Stimulated activated CD4-positive, alpha-beta T cell treated with anti-CD3 and anti-CD28 coated beads, TNF-alpha, amount 100 ng/mL, for 24 hours (primary cell): ENCODE measurements at places on chromosomes 5 and 9.

DNA sequence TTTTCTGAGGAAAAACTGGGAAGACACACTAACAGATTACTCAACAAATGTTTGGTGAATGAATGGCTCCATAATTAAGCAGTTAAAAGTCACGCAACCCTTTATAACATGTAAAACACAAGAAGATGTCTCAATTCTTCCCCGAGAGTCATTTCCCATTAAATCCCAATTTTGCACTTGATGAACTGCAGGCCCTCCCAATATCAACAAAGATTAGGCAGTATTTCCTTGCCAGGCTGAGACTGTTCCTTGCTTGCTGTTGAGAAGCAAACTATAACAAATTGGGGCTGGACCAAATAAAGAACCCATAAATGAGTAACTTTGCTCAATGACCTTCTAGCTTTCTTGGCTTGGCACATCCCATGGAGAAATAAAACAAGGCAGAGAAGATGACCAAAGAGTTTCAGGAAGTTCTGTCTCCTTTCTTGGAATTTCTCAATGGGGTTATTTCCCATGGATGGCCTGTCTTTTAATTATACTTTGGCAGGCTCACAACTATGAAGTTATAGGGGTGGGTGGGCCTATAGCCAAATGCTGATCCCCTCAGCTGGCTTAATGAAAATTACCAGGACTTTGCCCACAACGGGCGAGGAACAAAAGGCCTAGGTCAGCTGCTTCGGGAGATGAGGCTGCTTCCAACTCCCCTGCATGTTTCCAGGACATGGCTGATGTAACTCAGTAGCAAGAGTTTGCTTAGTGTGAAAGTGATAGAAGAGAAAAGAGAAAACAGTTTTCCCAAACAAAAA lies 243.1 kb upstream of the RFX3 start:
- DNase-seq = no peak

DNA sequence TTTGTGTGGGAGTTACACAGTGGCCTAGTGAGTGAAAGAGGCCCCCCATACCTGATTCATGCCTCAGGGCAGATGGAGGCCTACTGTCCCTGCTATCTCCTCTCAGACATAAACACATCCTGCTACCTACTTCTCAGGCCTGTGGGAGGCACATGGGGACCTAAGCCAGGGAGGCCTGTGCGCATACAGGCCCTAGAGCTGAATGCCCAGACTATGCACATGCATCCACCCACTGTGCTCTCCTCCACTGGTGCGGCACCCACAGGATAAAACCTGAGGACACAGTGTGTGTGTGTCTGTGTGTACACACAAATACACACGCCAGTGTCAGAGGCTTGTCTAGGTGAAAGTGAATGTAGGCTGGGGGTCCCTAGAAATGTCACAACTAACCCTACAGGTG lies 1.4 kb downstream of the PAX5 start:
- DNase-seq = no peak

DNA sequence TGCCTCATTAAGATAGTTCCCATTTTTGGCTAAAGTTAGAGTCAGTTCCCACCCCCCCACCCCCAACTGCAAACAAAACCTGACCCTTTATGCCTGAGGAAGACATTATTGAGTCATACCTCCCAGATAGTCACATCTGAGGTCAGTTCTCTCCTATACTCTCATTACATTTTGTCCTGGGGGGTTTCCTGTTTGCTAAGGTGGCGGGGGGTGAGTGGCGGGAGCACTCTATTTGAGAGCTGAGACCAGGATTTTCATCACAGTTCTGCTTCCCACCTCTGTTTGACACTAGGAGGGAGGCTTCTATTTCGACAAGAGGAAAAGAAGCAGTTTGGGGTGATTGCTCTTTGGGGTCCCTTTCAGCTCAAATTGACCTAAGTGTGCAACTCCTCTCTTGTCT lies 59.4 kb upstream of the ICE1 start:
- DNase-seq = no peak

DNA sequence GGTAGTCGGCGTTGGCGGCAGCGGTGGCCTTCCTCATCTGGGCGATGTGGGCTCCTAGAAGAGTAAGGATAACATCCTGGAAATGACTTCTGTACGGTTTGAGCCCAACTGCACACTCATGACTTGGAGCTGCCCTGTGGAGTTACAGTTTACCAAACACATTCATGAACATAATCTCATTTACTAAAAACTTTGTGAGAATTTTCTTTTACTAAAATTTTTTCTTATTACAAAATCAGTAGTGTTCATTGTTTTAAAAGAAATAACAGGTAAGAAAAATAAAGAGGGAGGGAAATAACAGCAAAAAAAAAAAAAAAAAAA lies 5.3 kb downstream of the FOXE1 start:
- no peak for DNase-seq

GRCh38 chr9:137229903-137230704 lies 597 bp upstream of the SLC34A3 start:
- DNase-seq = no peak

- no peak for DNase-seq
Measured at GRCh38 chr5:138989720-138990119, 114.6 kb upstream of the LRRTM2 start.

DNA sequence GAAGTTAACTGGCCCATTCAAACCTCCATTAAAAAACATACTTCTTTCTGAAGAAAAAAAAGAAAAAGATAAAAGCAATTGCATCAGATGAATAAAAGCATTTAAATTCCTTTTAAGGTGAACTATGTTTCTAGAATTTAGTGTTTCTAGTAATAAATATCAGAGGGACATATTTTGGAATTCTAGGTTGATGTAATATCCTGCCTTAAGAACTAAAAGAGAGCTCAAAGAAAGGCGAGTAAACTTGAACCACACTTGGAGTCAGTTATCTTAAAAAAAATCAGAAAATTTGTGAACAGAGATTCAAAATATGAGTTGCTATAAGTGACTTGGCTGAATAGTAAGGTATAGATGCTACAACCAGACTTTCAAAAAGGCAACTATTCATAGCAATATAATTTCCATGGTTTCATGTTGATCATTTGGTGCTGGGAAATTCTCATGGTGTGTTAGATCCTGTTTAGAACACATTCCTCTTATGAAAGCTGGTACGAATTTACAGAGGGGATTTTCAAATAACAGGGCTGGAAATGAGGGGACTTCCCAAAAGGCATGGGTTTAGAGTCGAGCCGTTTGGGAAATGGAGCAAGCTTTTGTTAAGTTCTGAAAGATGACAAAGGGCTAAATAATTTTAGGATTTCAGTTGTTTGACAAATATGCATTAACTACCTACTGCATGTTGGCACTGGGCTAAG lies 37.6 kb upstream of the RAI14 start:
- DNase-seq = no peak

- no peak for DNase-seq
Measured at GRCh38 chr5:117590944-117591343, 1016.3 kb upstream of the SEMA6A start.

DNA sequence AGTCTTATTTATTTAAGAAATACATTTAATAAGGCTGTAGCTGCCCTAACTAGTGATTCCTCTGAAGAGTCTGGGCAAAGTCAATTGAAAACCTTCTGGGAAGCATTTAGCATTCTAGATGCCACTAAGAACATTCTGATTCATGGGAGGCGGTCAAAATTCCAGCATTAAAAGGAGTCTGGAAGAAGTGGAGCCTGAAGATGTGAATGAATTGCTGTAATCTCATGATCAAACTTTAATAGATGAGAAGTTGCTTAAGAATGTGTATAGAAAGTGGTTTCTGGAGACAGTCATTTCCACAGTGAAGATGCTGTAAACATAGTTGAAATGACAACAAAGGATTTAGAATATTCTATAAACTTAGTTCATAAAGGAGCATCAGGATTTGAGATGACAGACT lies 61.4 kb downstream of the WDR41 start:
- DNase-seq = no peak

- DNase-seq = no peak
Measured at GRCh38 chr9:98007251-98007928, 24.2 kb downstream of the ANP32B start.

- DNase-seq = no peak
Measured at GRCh38 chr5:142865631-142866030, 95.5 kb downstream of the ARHGAP26 start.

DNA sequence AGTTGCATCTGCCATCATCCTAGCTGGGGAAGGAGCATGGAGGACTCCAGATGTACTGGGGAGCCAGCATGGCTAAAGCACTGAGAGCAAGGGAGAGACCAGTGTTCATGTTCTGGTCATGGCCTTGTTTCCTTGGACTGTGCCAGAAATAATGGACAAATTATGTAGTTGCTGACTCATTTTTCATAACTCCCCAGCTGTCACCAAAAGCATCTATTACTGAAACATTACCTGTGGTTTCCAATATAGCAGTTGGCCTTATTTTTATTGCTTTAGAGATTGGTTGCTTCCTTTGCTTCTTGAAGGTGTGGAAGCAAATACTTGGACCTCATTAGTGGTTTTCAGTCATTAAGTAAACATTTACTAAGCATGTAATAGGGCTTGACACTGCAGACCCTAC lies 11.3 kb downstream of the RALGPS1 start:
- no peak for DNase-seq

DNA sequence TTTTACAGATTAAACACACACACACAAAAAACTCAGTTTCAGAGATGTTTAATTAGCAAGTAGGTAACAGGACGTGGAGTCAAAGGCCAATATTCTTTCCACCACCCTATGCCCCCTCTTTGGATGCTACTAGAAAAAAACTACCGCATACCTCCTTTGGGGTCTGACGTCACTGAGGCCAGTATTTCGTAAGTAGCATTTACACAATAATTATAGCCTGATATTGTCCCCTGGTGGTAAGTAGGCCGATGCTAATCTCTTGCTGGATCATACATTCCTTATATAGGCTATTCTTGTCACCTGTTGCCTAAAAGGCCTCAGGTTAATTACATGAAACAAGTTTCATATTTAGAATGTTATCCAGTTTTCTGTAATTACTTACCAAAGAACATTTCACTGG lies 21.0 kb upstream of the SMARCA2 start:
- DNase-seq = no peak

DNA sequence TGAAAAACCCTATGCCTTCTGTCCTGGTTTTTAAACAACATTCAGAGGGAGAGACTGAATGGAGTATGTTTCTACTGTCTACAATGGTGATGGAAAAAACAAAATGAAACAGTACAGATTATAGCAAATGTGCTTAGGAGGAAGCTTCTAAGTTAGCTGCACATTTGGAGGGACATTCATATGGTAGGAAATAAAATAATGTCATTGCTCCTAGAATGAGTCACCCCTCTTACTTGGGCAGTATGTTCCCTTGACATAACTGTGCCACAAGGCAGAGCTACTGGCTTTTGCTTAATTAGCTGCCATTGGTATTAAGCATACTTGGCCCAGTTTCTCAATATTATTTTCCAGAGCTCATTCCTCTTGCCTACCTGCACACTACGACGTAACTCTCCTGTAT lies 128.9 kb downstream of the GDNF start:
- no peak for DNase-seq

- peak; percentile 30 for DNase-seq
Measured at GRCh38 chr9:132268725-132269352, 85.9 kb downstream of the SETX start.

DNA sequence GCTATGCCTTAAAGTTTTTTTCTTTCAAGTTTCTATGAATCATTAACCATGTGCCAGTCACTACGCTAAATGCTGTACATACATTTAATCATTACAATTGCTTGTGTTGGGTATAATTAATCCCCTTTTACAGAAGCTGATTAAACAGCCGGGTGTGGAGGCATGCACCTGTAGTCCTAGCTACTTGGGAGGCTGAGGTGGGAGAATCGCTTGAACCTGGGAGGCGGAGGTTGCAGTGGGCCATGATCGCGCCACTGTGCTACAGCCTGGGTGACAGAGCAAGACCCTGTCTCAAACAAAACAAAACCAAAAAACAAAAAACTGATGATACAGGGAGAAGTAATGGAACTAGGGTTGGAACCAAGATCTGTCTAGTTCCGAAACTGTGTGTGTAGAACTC lies 1.2 kb upstream of the UBE2R2 start:
- DNase-seq = no peak

DNA sequence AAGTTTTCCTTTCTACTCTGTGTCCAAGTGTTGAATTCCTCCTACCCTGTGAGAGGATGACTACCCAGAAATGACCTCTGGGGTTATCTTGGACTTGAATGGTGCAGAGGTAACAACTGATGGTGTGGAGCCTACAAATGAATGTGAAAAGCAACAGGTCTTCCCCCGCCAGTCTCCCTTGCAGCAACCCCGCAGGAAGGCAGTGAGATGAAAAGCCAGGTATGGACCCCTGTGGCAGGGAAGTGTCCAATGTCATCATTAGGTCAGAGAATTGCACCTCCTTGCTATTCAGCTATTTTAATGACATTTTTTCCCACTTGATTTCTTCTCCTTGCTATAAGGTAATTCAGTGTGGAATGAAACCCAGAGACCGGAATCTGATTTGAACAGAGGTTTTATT lies 58.5 kb downstream of the MAT2B start:
- no peak for DNase-seq

- DNase-seq = no peak
Measured at GRCh38 chr5:139709582-139710318, 61.6 kb downstream of the CXXC5 start.

- no peak for DNase-seq
Measured at GRCh38 chr9:18826248-18826647, 206.8 kb downstream of the SAXO1 start.

GRCh38 chr9:14170392-14170931 lies 143.5 kb downstream of the NFIB start:
- DNase-seq = no peak

GRCh38 chr9:72334658-72335337 lies 30.2 kb downstream of the ZFAND5 start:
- DNase-seq = no peak

DNA sequence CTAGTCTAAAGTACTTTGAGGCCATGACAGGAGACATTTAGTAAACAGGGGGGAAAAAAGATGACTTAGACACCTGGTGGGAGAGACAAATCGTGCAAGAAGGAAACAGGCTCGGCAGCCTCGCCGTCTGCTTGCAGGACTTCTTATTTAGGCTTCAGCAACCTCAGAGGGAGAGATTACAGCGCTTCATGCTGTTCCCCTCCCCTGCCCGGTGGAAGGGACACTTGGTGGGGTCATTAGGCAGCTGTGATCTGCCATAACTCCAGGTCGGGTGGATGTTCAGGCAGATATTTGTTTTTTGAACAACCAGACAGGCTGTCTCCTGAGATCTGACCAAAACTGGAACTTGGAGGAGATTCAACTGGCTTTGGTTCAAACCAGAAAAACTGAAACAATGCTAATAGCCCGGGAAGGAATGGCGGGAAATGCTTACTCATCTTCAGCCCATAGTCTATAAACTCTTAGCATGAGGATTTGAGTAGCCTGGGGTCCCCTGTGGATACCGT lies 38.1 kb upstream of the CD180 start:
- no peak for DNase-seq

GRCh38 chr5:56974241-56974640 lies 22.3 kb upstream of the MIER3 start:
- DNase-seq = no peak

- no peak for DNase-seq
Measured at GRCh38 chr5:27020973-27021372, 17.4 kb downstream of the CDH9 start.

GRCh38 chr5:119079318-119079921 lies 8.5 kb downstream of the DMXL1 start:
- peak; percentile 13 for DNase-seq
